ENCODE measurements at places on chromosomes 6 and 20. TPM values are rescaled to one million over a fixed set of nuclear protein-coding genes. Genes with fewer than 3 reads are reported as not detected.

ULBP1 gene
- 0.12 TPM for total RNA-seq

ZNF133 gene
- 28.6 TPM for total RNA-seq

ZC2HC1B gene
- total RNA-seq, result not detected

LZTS3 gene
- 4.3 TPM for total RNA-seq

MEI4 gene
- total RNA-seq, result not detected

BHLHE23 gene
- total RNA-seq, result not detected
